ENCODE measurements at places on chromosomes 3 and 15. TPM values are rescaled to one million over a fixed set of nuclear protein-coding genes. Genes with fewer than 3 reads are reported as not detected.

Gene TM4SF18
- 33.4 TPM for total RNA-seq

DNA sequence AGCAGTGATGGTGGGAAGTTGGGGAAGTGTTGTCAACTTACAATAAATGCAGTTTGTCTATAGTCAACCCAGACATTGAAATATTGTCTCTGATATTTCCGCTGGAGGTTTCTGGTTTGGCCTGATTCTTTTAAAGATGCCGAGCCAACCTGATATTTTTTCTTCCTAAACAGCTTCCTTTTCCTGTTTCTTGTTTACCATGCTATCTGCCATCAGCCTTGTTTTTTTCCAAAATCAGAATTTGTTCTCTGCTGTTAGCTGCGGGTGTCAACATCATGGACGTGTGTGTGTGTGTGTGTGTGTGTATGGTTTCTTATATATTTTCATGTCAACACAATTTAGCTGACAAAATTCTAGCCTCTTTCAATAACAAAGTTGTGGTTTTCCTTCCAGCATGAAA lies 41.2 kb upstream of the XCR1 start:
- DNase-seq = no peak

- no peak for DNase-seq
Measured at GRCh38 chr3:13792512-13793371, 87.1 kb downstream of the WNT7A start.

GRCh38 chr3:60579734-60580133 lies 671.5 kb downstream of the FHIT start:
- DNase-seq = no peak

- DNase-seq = no peak
Measured at GRCh38 chr3:35784169-35784568, 144.8 kb downstream of the ARPP21 start.

- no peak for DNase-seq
Measured at GRCh38 chr3:9081184-9081818, 118.0 kb upstream of the RAD18 start.

Gene NANOGP8
- 0.53 TPM for total RNA-seq

GRCh38 chr3:140545756-140546155 lies 132.1 kb upstream of the TRIM42 start:
- DNase-seq = no peak

DNA sequence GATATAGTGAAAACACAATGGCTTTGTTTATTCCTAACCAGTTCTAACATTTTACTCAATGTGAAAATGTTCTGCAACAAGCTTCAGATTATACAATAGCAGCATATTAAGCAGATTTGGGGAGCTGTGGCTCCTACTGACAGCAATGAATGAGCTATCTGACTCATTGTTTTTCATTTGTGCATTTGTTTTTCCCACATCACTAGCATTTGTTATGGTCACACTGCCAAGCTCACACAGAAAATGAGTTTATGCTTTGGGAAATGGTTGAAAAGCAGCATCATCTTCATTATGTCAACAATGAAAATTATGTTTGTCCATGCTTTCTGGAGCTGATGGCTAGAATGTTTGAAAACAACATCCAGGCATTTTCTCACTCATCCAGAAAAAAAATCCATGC lies 53.5 kb downstream of the ZPLD1 start:
- no peak for DNase-seq

Gene CD96
- 7.6 TPM for total RNA-seq

GRCh38 chr15:80920271-80920699 lies 69.3 kb downstream of the MESD start:
- DNase-seq = no peak

Measured in urinary bladder (tissue), 4 donors.